Left renal pelvis (tissue), 4 donors: ENCODE measurements at places on chromosomes 2 and 18.

DNA sequence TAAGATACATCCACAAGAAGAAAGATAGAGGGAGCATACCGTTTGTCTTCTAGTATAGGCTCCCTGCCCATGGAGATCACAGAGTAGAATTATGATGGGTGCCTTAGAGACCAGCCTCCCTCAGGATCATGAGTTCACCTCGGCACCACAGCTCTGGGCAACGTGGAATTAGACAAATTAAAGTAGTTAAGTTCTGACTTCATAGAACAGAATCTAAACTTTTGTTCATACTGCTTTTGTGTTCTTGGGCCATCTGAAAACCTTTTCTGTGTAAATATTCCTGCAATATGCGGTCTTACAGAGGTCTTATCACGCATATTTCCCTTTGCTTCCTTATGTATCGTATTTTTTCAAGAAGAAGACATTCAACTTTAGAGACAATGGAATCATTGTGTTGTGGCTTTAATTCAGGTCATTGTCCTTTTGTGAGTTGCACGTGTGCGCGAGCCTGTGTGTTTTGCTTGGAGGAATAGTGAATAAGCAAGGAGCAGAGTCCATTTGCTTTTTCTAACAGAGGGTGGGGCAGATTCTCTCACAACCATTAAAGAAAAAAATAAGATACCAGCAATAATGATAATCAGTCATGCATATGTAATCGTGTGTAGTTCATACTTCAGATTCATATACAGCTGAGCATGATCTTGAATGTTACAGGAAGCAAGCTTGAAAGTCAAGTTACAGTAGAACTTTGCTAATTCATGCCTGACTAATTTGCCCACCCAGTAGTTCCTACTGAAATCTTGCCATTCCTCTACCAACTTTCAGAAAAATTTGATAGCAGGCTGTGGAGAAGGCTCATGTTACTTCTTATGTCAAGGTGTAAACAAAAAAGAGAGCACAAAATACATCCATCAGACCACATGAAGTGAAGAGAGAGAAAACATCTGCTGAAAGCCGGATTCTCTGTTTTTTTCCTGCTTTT is 243.6 kb downstream of the NEDD4L start:
- DNase-seq, result no peak

GRCh38 chr2:223460774-223461211 is 141.4 kb downstream of the SCG2 start:
- DNase-seq, result no peak

DNA sequence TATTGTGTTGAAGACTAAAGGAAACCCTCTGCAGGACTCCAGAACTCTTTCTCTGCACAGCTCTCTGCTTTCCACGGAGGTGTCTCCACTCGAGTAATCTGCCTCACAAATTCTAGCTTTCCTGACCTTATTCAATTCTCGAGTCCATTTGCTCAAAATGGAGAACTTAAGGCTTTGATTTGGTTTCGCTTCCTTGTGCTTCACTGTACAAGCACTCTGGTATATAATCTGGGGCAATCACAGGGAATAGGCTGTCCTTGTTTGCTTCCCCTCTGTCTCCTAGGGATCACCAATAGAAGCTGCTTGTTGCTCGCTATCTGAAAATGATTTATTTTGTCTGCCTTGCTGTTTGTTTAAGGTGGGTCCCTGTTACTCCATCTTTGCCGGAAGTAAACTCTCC is 129.1 kb upstream of the DOCK10 start:
- no peak for DNase-seq

DNA sequence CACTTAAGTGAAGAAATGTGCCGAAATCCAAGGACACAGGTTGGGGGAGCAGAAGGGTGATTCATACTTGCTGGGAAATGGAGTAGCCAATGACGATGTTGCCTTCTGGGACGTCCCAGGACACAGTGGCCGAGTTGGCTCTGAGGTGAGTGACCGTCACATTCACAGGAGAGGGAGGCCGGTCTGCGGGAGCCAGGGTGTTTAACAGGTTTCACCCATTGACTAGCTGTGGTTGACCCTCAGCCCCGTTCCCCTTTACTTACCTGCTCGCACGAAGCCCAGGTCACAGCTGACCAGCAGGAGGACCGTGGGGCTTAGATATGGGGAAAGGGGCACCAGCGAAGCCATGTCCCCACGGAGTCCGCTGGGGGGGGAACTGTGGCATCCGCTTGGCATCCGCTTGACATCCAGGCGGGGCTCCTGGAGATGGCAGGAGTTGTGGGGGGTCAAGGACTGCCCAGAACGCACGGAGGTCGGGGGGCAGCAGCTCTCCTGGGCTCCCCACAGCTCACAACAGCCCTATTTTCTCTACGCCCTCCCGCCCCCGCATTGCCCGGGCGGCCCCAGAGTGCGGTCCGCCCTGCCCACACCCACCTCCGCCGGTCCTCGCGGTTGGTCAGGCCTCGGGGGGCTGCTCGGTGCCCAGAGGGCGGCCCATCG is 586 bp downstream of the FNDC4 start:
- DNase-seq, result no peak

GRCh38 chr18:3923750-3924149 is 473.8 kb downstream of the TGIF1 start:
- DNase-seq, result no peak

GRCh38 chr2:65539633-65540032 is 107.2 kb upstream of the SPRED2 start:
- no peak for DNase-seq
